Activated naive CD8-positive, alpha-beta T cell treated with anti-CD3 and anti-CD28 coated beads, Interleukin-2, amount 10 ng/mL, durations not matched to agents 7 days and 5 days (primary cell): ENCODE measurements at places on chromosomes 16 and 17. TPM values are rescaled to one million over a fixed set of nuclear protein-coding genes. Genes with fewer than 3 reads are reported as not detected.

Gene CDH5
- not detected for total RNA-seq

Gene HSD3B7
- total RNA-seq = 8.5 TPM

Gene FOXJ1
- 5.4 TPM for total RNA-seq

Gene SOCS1
- 165 TPM for total RNA-seq

Gene CCDC200
- 0.45 TPM for total RNA-seq

Gene NTN3
- total RNA-seq = not detected

Gene SLC13A2
- total RNA-seq = not detected

Gene JPH3
- not detected for total RNA-seq

Gene CPPED1
- 9.7 TPM for total RNA-seq

Gene MLYCD
- total RNA-seq = 7.0 TPM

Gene DRG2
- total RNA-seq = 53.2 TPM

Gene RAMP2
- not detected for total RNA-seq

Gene MYO15A
- total RNA-seq = 1.0 TPM

Gene CACNG3
- total RNA-seq = not detected

Gene MVD
- 80.7 TPM for total RNA-seq

Gene NPIPB9
- 4.9 TPM for total RNA-seq

Gene NPIPB6
- 4.5 TPM for total RNA-seq

Gene TP53TG3B
- not detected for total RNA-seq

Gene NECAB2
- not detected for total RNA-seq

Gene MBTD1
- total RNA-seq = 15.6 TPM

Gene KRTAP9-2
- total RNA-seq = not detected

GRCh38 chr17:29595943-29596774 lies 3.2 kb downstream of the ANKRD13B start:
- no peak for DNase-seq

- DNase-seq = peak; percentile 56
Measured at GRCh38 chr17:63841350-63842172, 924 bp downstream of the SMARCD2 start.

DNA sequence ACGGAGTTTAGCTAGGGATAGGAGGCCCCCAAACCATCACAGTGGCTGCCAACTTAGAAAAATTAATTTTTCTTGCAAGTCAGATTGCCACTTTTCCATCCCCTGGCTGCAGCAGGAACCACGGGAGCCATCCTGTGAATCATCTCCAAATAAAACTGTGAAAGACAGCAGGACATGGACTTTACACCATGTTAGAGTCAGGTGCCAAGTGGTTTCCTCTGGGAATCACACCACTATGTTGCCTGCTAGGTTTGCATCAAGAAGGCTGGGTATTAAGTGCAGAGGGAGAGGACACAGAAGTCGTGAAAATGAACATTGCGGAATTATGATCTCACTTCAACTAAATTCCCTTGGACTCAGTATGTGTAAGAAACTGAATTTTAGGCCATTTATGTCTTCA lies 471.3 kb upstream of the GOT2 start:
- no peak for DNase-seq

DNA sequence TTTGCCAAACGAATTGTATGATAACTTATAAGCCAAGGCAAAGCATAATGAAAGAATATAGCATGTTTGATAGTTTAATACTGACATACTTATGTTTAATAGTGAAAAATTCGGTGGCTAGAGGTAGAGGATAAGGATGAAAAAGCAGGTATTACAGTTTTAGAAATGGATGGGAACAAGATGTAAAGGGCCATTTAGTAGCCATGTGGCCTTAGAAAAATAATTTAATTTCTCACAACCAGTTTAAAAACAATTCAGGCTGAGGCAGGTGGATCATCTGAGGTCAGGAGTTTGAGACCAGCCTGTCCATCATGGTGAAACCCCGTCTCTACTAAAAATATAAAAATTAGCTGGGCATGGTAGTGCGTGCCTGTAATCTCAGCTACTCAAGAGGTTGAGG lies 119.5 kb upstream of the NACA2 start:
- DNase-seq = no peak

DNA sequence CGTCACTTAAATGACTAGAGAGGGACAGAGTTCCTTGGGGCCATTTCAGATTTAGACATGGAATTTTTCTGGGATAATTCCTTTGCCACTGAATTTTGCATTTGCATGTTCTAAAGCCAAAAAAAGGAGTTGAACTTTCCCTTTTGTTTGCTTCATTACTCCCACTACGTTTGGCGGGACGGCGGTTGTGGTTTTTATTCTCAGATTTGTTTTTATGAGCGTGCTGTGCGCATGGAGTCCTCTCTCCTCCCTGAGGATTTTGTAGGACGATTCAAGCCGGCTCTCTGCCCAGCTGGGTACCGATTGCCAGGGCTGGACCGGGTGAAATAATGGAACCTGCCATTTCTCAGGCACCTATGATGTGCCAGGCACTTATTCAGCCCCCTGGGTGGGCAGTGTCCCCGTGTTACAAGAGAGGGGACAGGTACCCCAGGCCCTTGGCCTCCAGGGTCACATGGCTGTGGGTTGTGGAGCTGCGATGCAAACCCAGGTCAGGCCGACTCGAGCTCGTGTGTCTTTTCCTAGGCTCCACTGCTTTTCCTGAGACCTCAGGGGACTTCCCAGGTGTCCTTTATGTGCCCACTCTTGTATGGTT lies 18.8 kb downstream of the CMIP start:
- DNase-seq = no peak

DNA sequence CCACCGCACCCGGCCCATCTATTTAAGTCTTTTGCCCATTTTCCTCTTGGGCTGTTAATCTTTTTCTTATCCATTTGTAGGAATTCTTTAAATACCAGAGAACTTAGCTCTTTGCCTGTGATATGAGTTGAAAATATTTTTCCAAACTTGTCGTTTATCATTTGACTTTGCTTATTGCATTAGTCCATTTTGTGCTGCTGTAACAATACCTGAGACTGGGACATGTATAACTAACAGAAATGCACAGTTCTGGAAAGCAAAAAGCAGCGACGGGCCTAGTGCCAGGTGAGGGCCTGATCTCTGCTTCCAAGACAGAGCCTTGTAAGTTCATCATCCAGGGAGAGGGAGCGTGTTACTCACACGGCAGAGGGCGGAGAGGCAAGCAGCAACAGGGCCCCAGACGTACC lies 25.6 kb upstream of the BHLHA9 start:
- no peak for DNase-seq

- peak; percentile 53 for DNase-seq
Measured at GRCh38 chr16:3173892-3174617, 13.9 kb upstream of the OR1F1 start.

GRCh38 chr16:79843631-79844043 lies 243.1 kb upstream of the MAF start:
- no peak for DNase-seq

GRCh38 chr16:83402967-83403366 lies 404.8 kb upstream of the HSBP1 start:
- DNase-seq = no peak

DNA sequence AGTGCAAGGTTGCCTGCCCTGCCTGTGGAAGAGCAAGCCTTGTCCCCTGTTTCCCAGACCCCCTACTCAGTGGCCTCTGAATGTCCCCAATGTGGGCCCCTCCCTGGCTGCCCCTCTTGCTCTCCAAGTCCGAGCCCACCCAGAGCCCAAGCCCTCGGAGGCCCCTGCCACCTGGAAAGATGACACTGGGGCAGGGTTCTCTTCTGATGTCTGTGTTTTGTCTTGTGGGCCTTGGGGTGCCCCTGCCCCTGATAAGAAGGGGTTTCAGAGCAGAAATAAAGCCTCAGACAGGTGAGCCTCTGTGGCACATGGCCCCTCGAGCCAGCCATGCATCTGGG lies 85.4 kb upstream of the CBX4 start:
- no peak for DNase-seq

GRCh38 chr17:3389791-3390190 lies 3.7 kb upstream of the OR3A2 start:
- no peak for DNase-seq

- DNase-seq = peak; percentile 50
Measured at GRCh38 chr17:27529230-27529796, 73.1 kb downstream of the KSR1 start.

GRCh38 chr17:17508019-17508535 lies 11.9 kb upstream of the RASD1 start:
- DNase-seq = no peak

DNA sequence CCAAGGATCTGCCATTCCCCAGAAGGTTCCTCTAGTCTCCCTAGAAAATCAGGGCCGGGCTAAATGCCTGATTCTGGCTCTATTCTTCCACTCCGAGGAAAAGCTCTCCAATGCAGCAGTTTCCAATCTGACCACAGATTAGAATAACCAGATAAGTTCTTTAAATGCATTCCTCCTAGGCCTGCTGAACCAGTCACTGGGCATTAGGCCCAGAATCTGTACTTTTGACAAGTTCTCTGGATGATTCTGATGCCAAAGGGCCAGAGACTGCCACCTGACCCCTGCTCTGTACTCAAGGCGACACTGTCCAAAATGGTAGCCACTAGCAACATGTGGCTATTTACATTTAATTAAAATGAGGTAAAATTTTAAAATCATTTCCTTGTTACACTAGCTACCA lies 22.3 kb downstream of the MAP3K14 start:
- DNase-seq = no peak

DNA sequence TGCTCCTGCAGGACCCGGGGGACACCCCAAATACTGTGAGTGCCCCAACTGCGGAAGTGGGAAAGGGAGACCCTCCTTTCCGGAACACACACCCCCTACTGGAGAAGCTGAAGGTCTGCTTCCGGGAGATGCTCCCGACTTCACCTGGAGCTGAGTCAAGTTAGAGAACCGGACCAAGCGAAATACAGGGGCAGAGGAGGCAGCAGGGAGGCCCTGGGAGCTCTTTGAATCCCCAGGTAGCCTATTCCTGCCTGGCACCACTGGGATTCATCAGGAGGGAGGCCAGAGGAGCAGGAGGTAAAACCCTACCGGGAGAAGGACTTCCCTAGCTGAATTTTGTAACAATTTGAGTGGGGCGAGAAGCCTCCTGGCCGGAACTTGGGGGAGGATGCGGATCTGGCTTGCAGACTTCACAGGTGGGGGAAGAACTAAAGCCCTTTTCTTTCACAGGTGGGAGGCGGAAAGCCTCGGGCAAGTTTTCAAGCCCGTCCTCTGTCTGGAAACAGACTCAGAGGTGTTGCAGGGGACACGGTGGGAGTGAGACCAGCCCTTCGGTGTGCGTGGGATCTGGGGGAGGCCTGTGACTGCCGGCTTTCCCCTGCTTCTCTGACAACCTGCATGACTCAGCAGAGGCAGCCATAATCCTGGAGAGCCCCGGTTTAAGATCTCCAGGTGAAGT lies 22.4 kb upstream of the TEKT1 start:
- DNase-seq = peak; percentile 37

- no peak for DNase-seq
Measured at GRCh38 chr16:30641378-30641982, 9.3 kb upstream of the PRR14 start.

DNA sequence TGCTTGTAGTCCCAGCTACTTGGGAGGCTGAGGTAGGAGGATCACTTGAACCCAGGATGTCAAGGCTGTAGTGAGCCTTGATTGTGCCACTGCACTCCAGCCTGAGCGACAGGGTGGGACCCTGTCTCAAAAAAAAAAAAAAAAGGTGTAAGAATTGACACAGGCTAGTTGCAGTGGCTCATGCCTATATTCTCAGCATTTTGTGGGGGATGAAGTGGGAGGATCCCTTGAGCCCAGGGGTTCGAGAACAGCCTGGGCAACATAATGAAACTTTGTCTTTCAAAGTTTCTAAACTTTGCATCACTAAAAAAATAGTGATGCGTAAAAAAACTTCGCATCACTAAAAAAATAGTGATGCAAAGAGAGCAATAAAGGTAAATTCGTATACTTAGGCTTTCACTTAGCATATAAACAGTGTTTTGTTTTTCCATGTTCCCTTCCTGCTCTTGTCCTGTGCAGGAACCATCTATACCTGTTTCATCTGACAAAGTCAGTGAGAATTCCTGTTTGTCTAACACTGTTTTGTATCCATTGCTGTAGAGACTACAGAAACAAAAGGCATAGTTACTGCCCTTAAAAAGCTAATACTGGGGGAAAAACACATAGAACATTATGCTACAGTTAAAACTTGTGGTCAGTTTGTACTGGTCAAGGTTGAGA lies 32.1 kb downstream of the CTCF start:
- no peak for DNase-seq

GRCh38 chr17:64056269-64057005 lies 36.0 kb upstream of the ICAM2 start:
- DNase-seq = no peak
